ENCODE measurements at places on chromosomes 1 and 21. TPM values are rescaled to one million over a fixed set of nuclear protein-coding genes. Genes with fewer than 3 reads are reported as not detected.

DNA sequence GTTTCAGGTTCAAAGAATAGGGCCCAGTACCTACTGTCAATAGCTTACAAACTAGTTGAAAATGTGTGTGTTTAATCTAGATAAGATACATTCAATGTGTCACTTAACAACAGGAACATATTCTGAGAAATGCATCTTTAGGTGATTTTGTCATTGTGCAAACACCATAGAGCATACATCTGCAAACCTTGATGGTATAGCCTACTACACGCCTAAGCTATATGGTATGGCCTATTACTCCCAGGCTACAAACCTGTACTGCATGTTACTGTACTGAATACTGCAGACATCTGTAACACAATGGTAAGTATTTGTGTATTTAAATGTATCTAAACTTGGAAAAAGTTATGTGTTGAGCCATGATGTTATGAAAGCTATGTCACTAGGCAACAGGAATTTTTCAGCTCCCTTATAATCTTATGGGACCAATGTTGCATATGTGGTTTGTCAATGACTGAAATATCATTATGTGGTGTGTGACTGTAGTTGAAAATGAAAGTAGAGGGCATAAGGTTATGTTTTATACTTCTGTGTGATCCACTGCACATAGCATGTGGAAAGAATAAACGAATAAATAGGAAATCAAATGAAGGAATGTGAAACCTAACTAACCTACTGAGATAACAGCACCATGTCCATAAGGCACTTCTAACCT is 129.0 kb upstream of the CAMK1G start:
- H3K27me3 ChIP-seq: no peaks in the 10 kb centered on the region
- DNase-seq: no peak
- H3K27ac ChIP-seq: no peak overlapping the region
- no peak overlapping the region for H3K4me3 ChIP-seq
- peaks cover 3% of the 10 kb centered on the region for H3K4me1 ChIP-seq

DNA sequence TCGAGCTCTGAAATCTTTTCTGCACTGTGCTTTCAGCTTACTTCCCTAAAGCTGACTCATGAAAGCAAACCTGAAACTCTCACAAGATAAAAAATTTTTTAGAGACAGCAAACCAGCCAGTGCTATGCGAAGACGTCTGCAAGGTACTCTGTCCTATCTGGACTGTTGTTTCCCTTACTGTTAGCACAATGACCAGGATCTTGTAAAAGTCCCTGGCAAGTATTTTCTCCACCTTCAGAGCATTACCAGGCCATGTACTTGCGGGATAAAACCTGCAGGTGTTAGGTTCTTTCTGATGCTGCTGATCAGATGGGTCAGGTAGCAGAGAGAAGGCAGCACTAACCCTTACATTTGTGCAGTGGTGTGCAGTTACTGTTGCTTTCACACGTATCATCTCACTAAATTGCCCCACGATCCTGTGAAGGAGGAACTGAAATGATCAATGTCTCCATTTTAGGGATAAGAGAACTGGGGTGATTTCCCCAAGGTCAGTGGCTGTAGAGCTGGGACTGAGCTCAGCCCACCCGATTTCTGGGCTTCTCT is 56.6 kb downstream of the PLXNA2 start:
- H3K36me3 ChIP-seq: peaks cover 10% of the 10 kb centered on the region
- peaks cover 16% of the 10 kb centered on the region for H3K4me1 ChIP-seq
- no peak for DNase-seq

DNA sequence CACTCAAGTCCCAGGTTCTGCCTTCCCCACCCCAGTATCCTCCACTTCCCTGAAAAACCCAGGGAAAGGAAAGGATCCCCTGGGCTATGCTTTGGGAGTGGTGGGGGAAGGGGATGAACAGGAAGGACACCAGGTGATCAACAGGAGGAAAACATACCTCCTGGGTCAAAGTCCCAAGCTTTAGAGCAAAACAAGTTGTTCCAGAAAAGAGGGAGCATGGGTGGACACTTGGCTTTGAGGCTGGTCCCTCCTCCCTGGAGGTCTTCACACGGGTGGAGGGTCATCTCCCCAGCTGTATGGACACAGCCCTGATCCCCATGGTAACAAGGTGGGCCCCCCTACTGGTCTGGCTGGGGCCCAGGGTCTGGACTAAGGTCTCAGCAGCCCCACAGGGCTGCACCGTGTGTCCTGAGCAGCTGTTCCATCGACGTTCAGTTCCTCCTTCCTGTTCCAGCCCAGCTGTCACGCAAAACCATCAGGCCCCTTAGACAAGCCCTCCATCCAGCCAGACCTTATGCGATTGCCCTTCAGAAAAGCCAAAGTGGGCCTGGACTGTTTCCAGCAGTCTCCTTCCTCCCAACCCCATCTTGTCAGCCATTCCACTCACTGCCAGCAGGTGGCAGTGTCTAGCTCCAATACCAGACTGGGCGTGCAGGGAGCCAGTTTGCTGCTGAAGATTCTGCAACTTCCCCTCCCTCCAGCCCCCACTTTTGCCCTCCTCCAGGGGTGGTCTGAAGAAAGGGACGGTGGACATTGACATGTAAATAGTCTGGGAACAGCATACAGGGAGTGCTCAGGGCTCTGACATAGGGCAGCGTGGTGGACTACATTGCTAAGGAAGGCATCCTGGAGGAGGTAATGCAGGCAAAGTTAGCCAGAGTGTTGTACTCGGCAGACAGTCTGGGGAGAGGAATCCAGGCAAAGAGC is 2.9 kb upstream of the PDZK1IP1 start:
- no peaks in the 10 kb centered on the region for H3K36me3 ChIP-seq
- DNase-seq: no peak
- H3K27ac ChIP-seq: no peak overlapping the region
- H3K27me3 ChIP-seq: peaks cover 2% of the 10 kb centered on the region

- H3K36me3 ChIP-seq: no peaks in the 10 kb centered on the region
- DNase-seq: no peak
- H3K4me3 ChIP-seq: no peak overlapping the region
These were observed 510.6 kb downstream of the NCAM2 start for GRCh38 chr21:21508859-21509258.

DNA sequence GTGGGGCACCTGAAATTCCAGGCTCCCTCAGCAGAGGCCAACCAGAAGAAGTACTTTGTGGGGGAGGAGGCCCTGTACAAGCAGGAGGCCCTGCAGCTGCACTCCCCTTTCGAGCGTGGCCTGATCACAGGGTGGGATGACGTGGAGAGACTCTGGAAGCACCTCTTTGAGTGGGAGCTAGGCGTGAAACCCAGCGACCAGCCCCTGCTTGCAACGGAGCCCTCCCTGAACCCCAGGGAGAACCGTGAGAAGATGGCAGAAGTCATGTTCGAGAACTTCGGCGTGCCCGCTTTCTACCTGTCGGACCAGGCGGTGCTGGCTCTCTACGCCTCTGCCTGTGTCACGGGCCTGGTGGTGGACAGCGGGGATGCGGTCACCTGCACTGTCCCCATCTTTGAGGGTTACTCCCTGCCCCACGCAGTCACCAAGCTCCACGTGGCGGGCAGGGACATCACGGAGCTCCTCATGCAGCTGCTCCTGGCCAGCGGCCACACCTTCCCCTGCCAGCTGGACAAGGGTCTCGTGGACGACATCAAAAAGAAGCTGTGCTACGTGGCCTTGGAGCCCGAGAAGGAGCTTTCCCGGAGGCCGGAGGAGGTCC is 634 bp downstream of the ACTRT2 start:
- DNase-seq: no peak
- H3K36me3 ChIP-seq: no peaks in the 10 kb centered on the region
- H3K4me1 ChIP-seq: peaks cover 14% of the 10 kb centered on the region
- no peak overlapping the region for H3K27ac ChIP-seq
- no peaks in the 10 kb centered on the region for H3K27me3 ChIP-seq

GRCh38 chr1:200918006-200918405 is 23.3 kb downstream of the INAVA start:
- H3K27me3 ChIP-seq: no peaks in the 10 kb centered on the region
- H3K36me3 ChIP-seq: peaks cover 4% of the 10 kb centered on the region
- H3K4me3 ChIP-seq: no peak overlapping the region
- H3K27ac ChIP-seq: no peak overlapping the region
- no peak for DNase-seq
- peaks cover 6% of the 10 kb centered on the region for H3K4me1 ChIP-seq

DNA sequence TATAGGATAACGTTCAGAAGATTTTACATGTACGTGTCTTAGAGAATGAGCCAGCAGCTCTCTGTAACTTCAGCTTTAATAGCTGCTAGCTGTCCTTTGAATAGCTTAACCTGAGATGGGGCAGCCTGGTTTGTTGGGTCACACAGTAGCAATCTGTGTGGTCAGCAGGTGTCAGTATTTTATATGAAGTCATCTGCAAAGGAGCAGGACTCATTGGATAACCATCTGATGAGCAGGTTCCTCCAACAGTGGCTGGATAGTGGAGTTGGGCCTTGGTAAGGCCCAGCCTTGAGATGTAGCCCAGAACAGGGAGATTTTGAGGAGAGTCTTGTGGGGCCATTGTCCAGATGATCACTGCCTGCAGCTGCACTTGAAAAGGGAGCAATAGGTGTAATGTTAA is 6.4 kb downstream of the GSTM5 start:
- H3K4me3 ChIP-seq: no peak overlapping the region
- no peak for DNase-seq
- peaks cover 4% of the 10 kb centered on the region for H3K4me1 ChIP-seq
- no peaks in the 10 kb centered on the region for H3K36me3 ChIP-seq
- H3K27ac ChIP-seq: no peak overlapping the region

DNA sequence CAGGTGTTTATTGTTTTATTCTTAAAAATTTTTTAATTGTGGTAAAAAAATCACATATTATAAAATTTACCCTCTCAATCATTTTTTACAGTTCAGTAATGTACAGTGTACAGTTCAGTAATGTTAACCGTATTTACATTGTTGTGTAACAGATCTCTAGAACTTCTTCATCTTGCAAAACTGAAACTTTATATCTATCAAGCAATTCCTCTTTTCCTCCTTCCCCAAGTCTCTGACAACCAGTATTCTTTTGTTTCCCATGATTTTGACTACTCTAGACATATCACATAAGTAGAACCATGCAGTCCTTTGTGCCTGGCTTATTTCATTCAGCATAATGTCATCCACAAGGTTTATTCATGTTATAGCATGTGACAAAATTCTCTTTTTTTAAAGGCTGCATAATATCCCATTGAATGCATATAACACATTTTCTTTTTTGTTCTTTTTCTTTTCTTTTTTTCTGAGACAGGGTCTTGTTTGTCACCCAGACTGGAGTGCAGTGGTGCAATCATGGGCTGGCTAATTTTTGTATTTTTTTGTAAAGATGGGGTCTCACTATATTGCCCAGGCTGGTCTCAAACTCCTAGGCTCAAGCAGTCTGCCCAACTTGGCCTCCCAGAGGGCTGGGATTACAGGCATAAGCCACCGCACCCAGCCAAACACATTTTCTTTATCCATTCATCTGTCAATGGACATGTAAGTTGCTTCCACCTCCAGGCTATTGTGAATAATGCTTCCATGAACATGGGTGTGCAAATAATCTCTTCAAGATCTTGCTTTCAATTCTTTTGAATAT is 17.2 kb upstream of the RCSD1 start:
- no peak overlapping the region for H3K27ac ChIP-seq
- no peaks in the 10 kb centered on the region for H3K4me1 ChIP-seq
- H3K4me3 ChIP-seq: no peak overlapping the region
- no peaks in the 10 kb centered on the region for H3K27me3 ChIP-seq
- H3K36me3 ChIP-seq: no peaks in the 10 kb centered on the region
- DNase-seq: no peak

GRCh38 chr1:213876531-213876930 is 111.2 kb upstream of the PROX1 start:
- no peaks in the 10 kb centered on the region for H3K36me3 ChIP-seq
- no peaks in the 10 kb centered on the region for H3K27me3 ChIP-seq
- no peaks in the 10 kb centered on the region for H3K4me1 ChIP-seq
- no peak overlapping the region for H3K4me3 ChIP-seq
- no peak overlapping the region for H3K27ac ChIP-seq

- H3K27ac ChIP-seq: no peak overlapping the region
- no peaks in the 10 kb centered on the region for H3K4me1 ChIP-seq
- no peak for DNase-seq
- H3K4me3 ChIP-seq: no peak overlapping the region
These were observed 28.4 kb downstream of the VTCN1 start for GRCh38 chr1:117182319-117182718.

The ASTN1 gene
- 74.4 TPM for total RNA-seq

The UBE2U gene
- not detected for total RNA-seq

The AADACL3 gene
- not detected for total RNA-seq
